ENCODE measurements at places on chromosomes 12 and 14.

GRCh38 chr12:4356041-4356327 is 23.5 kb downstream of the FGF23 start:
- peak; percentile 66 for DNase-seq

DNA sequence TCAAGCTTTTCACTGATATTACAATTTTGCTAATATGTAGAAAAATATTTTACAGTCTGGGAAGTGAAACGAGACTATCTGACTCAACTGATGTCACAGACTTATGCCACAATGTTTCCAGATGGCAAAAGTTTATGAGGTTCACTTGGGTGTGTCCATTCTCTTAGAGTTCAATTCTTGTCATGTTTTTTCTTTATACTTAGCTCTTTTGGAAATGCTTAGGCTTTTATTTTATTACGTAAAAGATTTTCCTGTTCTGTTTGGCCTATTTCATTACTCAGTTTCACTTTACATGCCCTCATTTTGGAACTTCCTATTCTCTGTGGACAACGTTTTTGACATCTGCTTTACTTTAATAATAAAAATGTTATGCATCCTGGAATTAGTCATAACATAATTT is 2.1 kb upstream of the PDZRN4 start:
- DNase-seq = no peak

GRCh38 chr14:85325134-85326017 is 204.6 kb upstream of the FLRT2 start:
- DNase-seq = no peak

DNA sequence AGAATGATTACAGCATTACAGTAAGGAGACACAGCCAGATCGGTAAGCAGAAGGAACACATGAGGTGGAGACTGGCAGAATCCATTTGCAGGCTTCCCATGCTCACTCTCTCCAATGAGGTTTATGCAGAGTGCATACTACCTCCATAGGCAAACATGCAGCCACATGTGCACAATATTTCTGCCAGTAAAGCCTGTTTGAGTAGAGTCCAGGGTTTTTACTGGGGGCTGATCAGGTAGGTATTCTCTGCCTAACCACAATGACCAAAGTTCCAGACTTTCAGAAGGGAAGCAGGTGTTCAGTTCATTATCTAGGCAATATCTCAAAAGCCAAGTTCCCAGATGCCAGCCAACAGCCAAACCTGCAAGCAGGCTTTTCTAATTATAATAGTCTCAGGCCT is 31.1 kb downstream of the INTS13 start:
- DNase-seq = no peak

DNA sequence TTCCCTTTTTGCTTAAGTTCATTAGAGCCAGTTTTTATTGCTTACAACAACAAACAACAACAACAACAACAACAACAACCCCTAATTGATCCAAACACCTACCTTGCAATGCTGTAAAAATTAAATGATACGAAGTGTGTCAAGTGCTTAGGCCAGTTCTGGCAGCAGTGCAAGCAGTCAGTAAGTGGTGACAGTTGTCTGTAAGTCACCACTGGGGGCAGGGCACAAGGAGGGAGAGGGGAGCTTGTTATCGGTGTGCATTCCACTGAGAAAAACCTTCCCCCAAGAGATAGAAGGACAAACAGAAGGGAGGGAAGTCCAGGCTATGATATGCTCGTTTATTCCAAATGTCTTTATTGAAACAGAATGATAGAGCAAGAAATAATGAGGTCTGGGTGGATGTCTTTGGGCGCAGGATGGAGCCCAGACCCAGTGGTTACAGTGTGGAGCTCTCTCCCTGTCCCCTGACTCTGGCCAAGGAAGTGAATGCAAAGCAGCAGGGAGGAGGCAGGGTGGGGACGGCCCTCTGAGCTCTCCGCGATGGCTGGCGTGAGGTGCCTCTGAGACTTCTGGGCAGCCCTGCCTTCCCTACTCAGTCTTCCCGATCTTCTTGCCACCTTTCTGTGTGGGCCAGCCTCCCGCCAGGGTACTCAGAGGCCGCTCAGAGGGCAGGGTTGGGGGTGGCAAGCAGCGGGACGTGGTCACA is 6.5 kb downstream of the SLC22A17 start:
- DNase-seq = no peak

GRCh38 chr12:62523619-62524018 is 57.0 kb downstream of the MON2 start:
- no peak for DNase-seq

GRCh38 chr14:98269533-98269932 is 1002.5 kb downstream of the BCL11B start:
- DNase-seq = no peak

- no peak for DNase-seq
These were observed 4.6 kb downstream of the ZC3H10 start for GRCh38 chr12:56122637-56123036.

DNA sequence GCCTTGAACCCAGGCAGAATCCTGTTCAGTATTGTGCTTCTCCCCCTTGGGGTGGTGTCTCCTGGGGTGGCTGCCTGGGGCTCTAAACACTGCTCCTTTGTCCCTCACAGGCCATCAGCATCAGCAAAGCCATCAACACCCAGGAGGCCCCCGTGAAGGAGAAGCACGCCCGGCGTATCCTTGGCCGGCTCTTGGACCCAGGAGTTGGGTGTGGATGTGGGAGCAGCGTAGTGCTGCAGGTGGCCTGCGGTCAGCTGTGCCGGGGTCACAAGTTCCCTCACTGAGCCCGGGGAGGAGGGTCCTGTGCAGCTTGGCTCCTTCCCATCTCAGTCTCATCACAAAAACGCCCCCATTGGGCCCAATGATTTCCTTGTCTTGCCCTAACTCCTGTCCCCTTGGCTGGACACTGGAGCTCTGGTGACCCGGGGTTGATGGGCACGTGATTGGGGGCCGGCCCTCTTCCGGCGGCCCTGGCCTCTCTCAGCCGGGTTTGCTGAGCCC is 12.7 kb downstream of the HIP1R start:
- no peak for DNase-seq

DNA sequence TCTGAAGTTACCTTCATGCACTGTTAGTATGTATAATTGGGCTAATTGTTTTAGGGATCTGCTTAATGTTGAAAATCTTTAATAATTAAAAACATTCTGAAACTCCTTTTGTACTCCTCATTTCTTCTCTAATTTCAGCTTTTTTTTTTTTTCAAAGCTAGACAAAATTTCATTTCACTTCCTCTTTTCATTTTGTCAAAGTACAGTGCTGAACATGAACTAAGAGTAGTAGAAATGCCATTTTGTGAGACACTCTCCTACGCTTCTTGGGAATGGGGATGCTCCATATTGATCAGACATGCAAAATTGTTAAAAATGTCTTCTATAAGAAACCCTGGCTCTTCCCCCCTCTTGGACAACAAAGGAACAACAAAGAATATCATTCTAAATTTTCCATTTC is 1.7 kb downstream of the ABCD2 start:
- DNase-seq = peak; percentile 62

DNA sequence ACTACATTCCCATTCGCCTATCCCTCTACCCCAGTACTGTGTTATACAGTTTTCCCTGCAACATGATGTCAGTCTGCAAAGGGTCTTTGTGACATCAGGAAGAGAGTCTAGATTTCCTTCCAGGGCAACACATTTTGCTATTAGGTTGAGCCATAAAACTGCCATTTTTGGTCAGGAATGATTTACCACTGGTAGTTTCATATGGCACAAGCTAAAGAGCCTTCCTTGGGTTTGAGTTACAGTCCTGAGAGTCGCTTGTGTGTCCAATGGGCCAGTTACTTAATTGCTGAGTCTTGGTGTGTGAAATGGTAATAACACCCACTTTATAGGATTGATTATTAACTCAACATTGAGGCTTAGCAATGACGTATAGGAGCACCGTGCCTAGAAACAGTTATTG is 22.6 kb upstream of the AMIGO2 start:
- DNase-seq = no peak

GRCh38 chr14:33451211-33451610 is 499.7 kb downstream of the EGLN3 start:
- DNase-seq = no peak

DNA sequence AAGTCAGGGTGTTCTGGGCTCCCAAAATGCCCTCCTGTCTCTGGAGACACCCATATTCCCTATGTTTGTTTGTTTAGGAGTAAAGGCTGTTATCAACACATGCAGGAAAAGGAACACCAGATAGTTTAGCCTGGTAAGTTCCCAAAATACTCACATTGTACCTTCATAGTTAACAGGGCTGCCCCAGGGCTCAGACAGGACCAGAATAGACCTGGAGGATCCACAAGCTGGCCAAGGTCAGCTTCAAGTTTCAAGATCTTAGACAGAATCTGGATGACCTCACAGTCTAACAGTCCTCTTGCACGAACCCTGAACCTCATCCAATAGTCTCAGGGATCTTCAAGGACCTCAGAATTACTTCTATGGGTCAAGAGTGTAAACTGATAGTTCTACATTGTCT is 18.1 kb upstream of the HSP90B1 start:
- DNase-seq = no peak

DNA sequence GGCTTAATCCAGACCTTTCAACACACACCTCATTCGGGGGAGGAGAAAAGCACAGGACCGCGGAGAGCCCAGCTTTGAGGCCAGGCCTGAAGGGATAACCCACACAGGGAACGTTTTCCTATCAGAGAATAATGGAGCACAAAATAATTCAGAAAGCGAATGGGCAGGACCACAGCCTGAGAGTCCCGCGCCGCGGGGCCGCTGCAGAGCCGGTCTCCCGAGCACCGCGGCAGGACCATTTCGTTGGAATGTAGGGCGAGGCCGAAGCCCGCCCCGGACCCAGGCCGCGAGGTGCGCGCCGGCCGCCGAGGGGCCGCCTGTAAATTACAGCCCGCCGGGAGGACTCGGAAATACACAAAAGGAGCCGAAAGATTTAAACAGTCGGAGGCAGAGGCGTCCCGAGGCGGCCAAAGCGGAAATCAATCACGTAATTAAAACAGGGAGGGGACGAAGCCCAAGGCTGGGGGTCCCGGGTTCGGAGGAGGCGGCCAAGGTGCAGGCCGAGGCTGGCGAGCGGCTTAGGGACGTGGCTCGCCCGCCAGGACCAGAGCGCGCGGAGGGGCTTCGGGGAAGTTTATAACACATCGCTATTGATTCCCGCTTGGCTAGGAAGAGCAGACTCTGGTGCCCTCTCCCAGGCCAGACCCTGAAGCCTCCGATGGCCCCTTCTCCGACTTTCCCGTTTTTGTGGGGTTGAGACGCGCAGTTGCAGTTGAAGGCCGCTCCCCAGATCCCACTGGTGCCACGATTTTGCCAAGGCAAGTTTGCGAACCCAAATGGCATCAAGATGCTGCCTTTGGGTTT is 6.3 kb upstream of the HOXC4 start:
- DNase-seq = no peak

GRCh38 chr12:90589956-90590355 is 365.0 kb downstream of the CCER1 start:
- no peak for DNase-seq

- DNase-seq = no peak
These were observed 25.7 kb downstream of the CNOT2 start for GRCh38 chr12:70268972-70269371.

- no peak for DNase-seq
These were observed 16.9 kb upstream of the FAM222A start for GRCh38 chr12:109696485-109697269.

- peak; percentile 55 for DNase-seq
These were observed 325.1 kb downstream of the ALG10 start for GRCh38 chr12:34347367-34347766.

DNA sequence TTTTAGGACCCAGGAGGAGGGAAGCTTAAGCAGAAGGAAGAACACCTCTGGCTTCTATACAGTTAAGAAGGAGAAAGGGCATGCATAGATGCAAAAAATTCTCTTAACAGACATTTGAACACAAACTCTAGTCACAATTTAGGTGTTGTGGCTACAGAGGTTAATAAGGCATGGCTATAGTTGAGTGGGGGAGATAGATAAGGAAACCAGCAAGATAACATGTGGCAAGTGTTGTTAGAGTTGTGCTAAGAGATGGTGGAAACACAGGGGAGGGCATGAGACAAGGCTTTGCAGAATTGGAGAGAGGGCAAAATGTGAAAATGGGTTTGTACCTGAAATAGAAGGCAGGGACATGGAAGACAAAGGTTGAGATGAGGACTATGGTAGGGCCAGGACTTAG is 88.9 kb downstream of the MSRB3 start:
- DNase-seq = no peak

DNA sequence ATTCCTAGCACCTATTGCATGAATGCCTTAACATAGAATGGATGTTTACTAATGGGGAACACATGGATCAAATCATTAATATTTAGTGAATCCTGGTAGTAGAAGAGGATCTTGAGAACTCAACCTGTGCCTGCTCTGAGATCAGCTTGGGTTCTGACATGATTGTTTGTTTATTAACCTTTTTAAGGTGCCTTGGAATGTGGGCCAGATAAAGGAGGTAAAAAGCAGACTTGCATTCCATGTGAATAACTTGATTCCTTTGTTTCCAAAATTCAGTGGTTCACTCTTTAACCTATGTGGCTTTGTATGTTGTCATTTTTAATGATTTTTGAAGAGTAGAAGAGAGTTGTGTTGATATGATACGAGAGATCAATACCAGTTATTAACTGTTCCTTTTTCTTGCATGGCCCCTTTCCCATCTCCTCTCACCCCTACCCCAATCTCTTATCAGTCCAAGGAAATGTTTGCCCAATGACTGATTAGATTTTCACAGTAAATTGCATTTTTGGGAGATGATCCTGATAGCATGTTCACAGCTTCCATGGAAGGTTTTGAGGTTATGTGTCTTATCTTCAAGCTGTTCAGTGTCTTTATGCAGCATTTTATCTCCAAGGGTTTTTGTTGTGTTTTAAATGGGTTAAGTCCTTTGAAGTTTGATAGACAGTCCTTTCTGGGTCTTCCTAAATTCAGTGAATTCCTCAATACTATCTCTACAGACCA is 193.7 kb upstream of the FRMD6 start:
- no peak for DNase-seq

DNA sequence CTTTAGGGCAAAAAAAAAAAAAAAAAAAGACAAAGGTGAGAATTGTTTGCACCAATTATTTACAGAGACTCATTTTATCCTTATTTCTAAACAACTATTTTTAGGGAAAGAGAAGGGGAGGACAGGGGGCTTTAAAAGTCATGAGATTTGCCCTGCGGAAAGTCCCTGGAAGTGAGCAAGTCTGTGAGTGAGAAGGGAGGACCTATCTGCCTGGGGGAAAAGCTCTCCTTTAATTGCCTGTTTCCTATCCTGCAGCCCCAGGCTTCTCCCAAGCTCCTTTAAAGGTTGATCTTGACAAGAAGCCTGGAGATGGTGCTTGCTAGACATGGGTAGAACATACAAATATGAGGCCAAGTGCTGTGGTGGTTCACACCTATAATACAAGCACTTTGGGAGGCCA is 8.3 kb upstream of the CHST11 start:
- DNase-seq = no peak

GRCh38 chr12:27081668-27082111 is 688 bp downstream of the C12orf71 start:
- DNase-seq = no peak

- no peak for DNase-seq
These were observed 111.3 kb downstream of the TSHR start for GRCh38 chr14:81066672-81067071.

DNA sequence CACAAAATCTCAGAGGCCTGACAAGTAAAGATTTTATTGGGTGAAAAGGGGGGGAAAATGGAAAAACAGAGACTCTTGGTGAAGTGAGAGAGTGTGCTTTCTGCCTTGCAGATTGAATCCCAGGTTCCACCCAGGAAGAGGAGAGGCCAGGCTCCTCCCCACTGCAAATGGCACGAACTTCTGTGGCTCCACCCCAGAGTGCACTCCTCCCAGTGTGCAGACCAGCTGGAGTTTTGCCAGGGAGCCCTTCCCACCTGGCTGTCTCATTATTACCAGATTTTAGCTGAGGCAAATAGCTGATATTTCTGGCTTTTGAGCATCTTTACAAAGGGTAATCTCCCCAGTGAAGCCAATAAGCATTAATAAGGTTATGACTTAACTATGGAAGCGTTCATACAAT is 51.9 kb downstream of the TESPA1 start:
- no peak for DNase-seq

Data from NAMALWA (cell line).